Activated CD4-positive, alpha-beta T cell treated with anti-CD3 and anti-CD28 coated beads, Interleukin-2, amount 10 ng/mL, durations not matched to agents 7 days and 5 days (primary cell): ENCODE measurements at places on chromosomes 2 and 18.

DNA sequence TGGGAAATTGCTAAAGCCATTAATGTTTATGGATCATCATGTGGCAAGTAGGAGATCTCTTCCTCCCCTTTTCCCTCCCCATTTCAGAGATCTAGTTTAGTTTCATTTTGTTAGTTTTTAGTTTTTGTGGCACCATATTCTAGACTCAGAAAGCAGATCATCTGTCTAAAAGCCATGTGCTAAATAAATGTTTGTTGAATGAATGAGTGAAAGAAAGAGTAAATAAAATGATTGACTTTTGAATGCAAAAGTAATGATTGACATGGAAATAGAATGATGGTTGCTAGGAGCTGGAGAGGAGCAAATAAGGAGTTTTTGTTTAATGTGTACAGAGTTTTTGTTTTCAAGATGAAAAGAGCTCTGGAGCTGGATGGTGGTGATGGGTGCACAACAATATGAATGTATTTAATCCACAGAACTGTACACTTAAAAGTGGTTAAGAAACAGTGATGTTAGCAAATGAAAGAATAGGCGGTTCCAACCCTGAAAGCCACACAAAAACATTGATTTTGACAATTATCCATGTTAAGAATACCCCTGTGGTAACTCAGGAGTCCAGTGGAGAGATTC, 23.6 kb downstream of the TMEM178A start:
- no peak for DNase-seq
- peaks cover 31% of the 10 kb centered on the region for H3K27me3 ChIP-seq
- H3K4me1 ChIP-seq, result no peaks in the 10 kb centered on the region
- no peaks in the 10 kb centered on the region for H3K36me3 ChIP-seq
- H3K27ac ChIP-seq, result no peak overlapping the region

DNA sequence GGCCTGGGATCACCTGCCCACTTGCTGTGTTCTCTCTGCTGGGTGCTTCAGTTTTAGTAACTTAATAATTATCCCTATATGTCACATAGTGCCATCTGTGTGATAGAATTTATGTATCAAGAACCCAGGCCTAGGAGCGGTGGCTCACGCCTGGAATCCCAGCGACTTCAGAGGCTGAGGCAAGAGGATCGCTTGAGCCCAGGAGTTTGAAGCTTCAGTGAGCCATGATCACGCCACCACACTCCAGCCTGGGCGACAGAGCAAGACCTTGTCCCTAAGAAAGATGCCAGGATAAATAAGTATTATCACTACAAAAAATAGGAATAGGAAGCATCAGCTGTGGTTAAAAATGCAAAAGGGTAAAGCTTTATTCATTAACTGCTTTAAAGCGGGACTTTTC, 240.8 kb downstream of the FAM210A start:
- no peak for DNase-seq
- H3K36me3 ChIP-seq, result peaks cover 15% of the 10 kb centered on the region
- H3K4me1 ChIP-seq, result peaks cover 35% of the 10 kb centered on the region
- peak overlapping the region; percentile 22 for H3K27ac ChIP-seq
- no peaks in the 10 kb centered on the region for H3K27me3 ChIP-seq
- no peak overlapping the region for H3K4me3 ChIP-seq

GRCh38 chr2:159084384-159085370, 116.2 kb downstream of the TANC1 start:
- H3K4me1 ChIP-seq, result peaks cover 4% of the 10 kb centered on the region
- no peak for DNase-seq
- no peaks in the 10 kb centered on the region for H3K36me3 ChIP-seq

- H3K27ac ChIP-seq, result no peak overlapping the region
- no peaks in the 10 kb centered on the region for H3K27me3 ChIP-seq
- DNase-seq, result no peak
- H3K4me1 ChIP-seq, result no peaks in the 10 kb centered on the region
Measured at GRCh38 chr2:152481881-152482583, 147.1 kb downstream of the FMNL2 start.

GRCh38 chr2:172993931-172994717, 81.5 kb upstream of the MAP3K20 start:
- no peaks in the 10 kb centered on the region for H3K4me1 ChIP-seq
- no peak for DNase-seq
- H3K27me3 ChIP-seq, result peaks cover 5% of the 10 kb centered on the region
- H3K4me3 ChIP-seq, result no peak overlapping the region
- H3K36me3 ChIP-seq, result no peaks in the 10 kb centered on the region
- no peak overlapping the region for H3K27ac ChIP-seq

DNA sequence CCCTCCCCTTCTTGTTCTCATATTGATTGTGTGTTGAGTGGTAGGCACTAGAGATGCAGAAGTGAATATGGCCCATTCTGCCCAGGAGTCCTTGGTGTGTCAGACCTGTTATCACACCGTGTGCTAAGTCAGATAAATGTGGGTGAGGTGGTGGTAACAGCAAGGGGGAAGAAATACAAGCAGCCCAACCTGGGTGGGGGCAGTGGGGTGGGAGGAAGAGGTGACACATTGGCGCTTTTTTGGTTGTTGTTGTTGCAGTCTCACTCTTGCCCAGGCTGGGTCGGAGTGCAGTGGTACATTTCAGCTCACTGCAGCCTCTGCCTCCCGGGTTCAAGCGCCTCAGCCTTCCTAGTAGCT, 12.8 kb downstream of the B3GNT2 start:
- no peak overlapping the region for H3K4me3 ChIP-seq
- no peak for DNase-seq
- peaks cover 59% of the 10 kb centered on the region for H3K36me3 ChIP-seq
- H3K4me1 ChIP-seq, result peaks cover 41% of the 10 kb centered on the region
- no peak overlapping the region for H3K27ac ChIP-seq
- no peaks in the 10 kb centered on the region for H3K27me3 ChIP-seq

DNA sequence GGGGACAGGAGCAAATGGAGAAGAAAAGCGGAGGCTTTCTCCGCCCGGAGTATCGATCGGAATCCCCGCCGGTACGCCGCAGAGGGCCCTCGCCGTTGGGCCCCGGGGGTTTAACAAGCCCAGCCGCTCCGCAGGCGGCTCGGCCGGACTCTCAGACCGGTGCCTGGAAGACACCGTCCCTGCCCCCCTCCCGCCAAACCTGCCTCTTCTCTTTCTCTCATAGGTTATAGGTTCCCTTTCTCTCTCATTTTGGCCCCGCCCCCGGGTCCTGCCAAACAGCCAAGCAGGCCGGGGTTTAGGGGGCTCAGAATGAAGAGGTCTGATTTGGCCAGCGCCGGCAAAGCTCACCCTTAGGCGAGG, 4.4 kb downstream of the ONECUT2 start:
- H3K27me3 ChIP-seq, result peaks cover 88% of the 10 kb centered on the region
- H3K36me3 ChIP-seq, result peaks cover 10% of the 10 kb centered on the region
- DNase-seq, result no peak
- peak overlapping the region; percentile 16 for H3K4me3 ChIP-seq
- H3K4me1 ChIP-seq, result peaks cover 26% of the 10 kb centered on the region

DNA sequence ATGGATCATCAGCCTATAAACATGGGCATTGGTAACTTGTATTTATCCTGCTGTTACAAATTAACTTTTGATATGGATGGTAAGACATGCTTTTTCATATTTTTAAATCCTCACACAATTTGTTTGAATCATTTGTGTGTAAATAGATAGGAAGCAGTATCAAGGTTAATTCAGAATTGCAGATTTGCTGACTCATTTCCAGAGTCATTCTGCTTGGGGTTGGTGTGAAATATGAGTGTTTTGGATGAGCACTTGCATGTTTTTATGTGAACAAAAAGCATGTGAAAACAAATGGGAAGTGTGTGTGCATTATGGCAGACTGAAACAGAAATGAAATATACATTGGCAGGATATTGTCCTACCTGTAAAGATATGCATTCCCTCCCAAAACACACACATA, 11.8 kb downstream of the CCDC85A start:
- no peak overlapping the region for H3K4me3 ChIP-seq
- no peak for DNase-seq

DNA sequence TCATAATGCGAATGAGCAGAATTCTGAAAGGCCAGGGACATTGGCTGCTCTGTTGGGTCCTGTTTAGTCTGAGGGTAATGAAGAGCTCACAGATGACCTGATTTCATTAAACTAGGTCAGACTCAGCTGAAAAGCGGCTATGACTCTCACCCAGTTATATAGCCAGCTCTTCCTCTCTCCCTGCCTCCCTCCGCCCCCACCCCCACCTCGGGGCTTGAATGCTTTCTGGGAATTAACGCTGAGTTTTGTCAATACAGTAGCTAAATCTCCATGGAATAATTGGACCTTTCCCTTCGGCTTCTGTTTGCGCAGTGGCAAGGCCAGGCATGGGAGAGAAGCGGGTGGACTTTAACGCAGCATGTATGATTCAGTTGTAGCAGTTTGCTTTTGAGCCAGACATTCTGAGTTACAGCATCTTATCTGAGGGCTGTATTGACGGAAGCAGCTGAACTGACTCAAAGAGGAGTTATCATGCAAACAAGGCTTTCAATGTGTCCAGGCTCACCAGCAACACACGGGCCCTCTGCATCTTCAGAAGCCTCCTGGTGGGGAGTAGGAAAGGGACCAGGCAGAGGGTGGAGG, 110.6 kb downstream of the MYCN start:
- H3K27ac ChIP-seq, result no peak overlapping the region
- H3K27me3 ChIP-seq, result no peaks in the 10 kb centered on the region
- H3K4me3 ChIP-seq, result no peak overlapping the region

DNA sequence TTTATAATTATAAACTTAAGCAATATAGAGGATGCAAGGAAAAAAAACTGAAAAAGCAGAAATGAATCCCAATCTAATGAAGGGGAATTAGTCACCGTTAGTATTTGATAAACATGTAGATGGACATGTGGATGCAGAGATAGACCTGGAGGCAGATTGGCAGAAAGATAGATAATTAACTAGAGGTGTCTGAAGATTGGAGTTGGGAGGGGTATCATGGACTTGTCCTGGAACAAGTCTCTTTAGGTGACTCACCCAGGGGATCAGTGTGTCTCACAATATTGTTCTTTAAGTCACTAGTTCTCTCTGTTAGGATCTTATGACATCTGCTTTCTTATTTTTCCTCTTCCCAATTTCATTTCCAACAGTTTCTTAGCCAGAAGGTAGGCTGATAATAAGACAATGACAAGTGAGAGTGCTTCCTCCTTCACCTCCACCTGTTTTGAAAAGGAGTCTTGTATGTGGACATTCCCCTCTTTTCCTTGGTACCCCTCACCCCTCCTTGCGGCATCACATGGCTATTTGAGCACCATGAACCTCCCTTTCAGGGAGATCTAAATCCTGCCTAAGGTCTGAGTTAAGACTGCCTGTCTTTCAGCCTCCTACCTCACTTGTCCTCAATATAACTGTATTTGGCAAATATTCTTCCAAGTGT, 987.7 kb downstream of the TSN start:
- peaks cover 2% of the 10 kb centered on the region for H3K4me1 ChIP-seq
- no peaks in the 10 kb centered on the region for H3K36me3 ChIP-seq
- no peak for DNase-seq
- H3K27ac ChIP-seq, result no peak overlapping the region

DNA sequence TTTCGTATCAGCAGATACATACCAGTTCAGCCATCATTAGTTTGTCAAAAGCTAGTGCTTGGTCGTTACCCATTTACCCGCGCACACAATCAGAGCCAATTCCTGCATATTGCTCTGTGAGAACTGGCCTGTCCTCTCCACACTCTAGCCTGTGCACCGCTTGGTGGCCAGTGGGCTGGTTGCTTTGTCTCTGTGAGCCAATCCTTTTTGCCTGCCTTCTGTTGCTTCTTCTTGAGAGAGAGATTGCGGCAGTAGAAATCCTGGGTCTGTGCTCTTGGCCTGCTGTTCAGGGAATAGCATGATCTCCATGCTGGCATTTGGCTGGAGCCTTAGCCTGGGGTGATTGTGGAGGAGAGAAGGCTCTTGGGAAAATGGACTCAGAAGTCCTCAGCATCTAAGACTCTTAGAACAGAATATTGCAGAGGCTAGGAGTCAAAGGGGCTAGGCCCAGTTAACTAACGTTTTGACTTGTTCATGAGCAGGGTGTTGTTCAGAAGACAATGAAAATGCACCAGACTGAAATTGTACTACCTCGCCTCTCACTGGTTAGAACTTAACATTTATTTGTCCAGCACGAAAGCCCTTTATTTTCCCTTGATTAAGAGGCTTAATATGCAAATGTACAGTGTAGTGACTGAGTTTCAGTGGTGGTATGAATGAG, 37.1 kb downstream of the MAP4K4 start:
- no peak for DNase-seq
- H3K36me3 ChIP-seq, result peaks cover 6% of the 10 kb centered on the region

GRCh38 chr2:127585270-127585807, 49.9 kb downstream of the MYO7B start:
- no peak overlapping the region for H3K4me3 ChIP-seq
- peaks cover 5% of the 10 kb centered on the region for H3K27me3 ChIP-seq
- no peaks in the 10 kb centered on the region for H3K36me3 ChIP-seq
- no peak for DNase-seq

DNA sequence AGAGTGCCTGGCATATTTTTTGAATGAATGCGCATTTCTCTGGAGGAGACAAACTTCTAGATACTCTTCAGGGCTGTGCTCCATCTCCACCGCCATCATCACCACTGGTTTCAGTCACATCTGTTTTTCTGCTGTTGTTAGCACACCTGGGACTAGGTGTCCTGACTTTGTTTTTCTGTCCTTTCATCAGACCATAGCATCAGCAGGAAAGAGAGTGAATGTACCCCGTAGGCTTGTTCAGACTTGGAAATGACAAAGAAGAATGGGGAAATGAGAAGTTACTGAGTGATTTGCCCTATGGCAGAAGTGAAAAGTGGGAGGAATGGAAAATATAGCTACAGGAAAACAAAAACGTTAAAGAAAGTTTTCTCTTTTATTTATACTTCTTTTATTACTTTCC, 965.2 kb upstream of the FANCL start:
- no peak overlapping the region for H3K4me3 ChIP-seq
- H3K27ac ChIP-seq, result no peak overlapping the region
- no peaks in the 10 kb centered on the region for H3K36me3 ChIP-seq
- no peaks in the 10 kb centered on the region for H3K4me1 ChIP-seq
- H3K27me3 ChIP-seq, result no peaks in the 10 kb centered on the region
- DNase-seq, result no peak

DNA sequence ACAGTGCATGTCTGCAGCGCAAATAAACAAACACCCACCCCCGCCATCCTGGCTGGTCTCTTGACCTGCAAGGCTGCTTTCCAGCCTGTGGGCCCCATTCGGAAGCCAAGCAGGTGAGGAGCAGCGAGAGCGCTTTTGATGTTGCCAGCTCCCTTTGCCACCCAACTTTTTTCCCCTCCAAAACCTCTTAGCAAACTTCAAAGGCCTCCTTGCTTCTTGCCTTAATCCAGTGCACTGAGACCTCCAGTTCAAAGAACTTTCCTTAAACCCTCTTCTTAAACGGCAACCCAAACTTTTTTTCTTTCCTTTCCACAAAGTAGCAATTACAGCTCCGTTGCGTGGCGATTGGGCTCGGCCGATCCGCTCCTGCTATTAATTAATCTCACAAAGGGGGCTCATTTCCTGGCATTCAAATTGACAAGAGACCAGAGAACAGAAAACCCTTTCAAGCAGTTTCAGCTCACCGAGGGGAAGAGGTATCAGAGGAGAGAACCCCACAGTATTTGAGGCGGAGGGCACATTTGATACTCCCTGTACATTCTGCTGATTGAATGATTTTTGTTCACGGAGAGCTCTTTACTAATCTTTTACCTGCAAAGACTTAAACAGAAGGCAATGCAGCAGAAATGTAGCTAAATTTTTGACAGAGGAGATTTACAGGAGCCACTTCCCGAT, 531.4 kb downstream of the TMEM182 start:
- H3K4me1 ChIP-seq, result no peaks in the 10 kb centered on the region
- H3K27ac ChIP-seq, result no peak overlapping the region
- no peaks in the 10 kb centered on the region for H3K36me3 ChIP-seq

GRCh38 chr2:96775160-96775559, 14.5 kb downstream of the CNNM4 start:
- no peaks in the 10 kb centered on the region for H3K36me3 ChIP-seq
- H3K4me3 ChIP-seq, result peak overlapping the region; percentile 2
- H3K27me3 ChIP-seq, result no peaks in the 10 kb centered on the region
- peak overlapping the region; percentile 44 for H3K27ac ChIP-seq
